NB4 (cell line): ENCODE measurements at places on chromosomes 11 and 22.

DNA sequence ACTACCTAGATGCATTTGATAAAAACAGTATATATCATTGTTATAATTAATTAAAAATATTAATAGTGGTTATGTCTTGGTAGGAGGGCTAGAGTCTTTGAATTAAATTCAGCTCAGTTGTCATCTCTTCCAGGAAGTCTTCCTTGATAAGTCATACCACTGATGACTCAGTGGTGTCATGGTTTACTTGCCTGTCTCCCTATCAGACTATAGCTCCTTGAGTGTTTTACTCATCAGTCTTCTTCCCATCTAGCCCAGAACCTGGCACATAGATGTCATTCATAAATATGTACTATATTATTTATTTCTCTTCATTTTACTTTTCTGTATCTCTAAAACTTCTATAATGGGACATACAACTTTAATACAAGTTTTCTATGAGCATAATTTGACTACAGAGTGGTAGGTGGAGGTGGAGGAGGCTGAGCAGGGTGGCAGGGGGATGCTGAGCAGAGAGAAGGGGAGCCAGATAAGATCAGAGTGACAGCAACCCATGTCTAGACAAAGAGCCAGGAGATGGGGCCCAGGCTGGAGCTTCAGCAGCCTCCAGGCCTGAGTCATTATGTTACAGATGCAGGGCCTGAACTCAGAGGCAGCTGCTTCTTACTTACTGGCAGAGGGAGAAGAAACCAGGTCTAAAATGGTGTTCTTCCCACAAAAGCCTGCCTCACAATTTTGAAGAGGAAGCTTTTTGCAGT, 82.3 kb upstream of the PHOX2A start:
- no peak for DNase-seq

DNA sequence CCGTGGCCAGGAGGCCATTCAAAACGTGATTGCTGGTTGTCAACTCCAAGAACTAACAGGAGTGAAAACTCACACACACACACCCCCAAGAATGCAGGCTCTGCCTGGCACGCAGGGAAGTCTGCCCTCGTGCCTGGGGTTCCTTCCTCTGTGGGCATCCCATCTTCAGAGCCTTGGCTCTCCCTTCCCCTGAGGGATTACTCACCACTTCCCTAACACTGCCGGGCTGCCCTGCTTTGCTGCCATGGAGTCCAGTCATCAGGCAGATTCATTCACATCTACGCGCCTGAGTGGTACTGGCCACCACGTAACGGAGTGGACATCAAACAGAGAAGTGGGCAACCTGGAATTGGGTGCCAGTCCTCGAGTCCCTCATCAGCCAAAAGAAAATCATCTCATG, 120.7 kb upstream of the TMEM45B start:
- no peak for DNase-seq

- no peak for DNase-seq
These were observed 15.0 kb downstream of the PTPRJ start for GRCh38 chr11:47995360-47995769.

DNA sequence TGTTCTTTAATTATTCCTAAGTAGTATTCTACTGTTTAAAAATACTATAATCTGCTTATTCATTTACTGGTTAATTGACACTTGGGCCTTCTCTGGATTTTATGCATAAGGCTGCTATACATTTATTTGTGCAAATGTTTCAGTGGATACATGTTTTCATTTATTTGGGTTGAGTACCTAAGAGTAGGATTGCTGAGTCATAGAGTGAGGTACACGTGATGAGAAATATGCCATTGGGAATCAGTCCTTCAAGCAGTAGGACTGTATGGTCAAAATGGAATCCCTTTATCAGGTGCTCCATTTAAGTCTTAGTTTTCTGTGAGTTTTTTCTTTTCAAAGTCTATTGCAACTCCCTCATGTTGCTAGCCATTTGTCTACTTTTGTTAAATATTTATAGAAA, 275.2 kb upstream of the SORL1-AS1 start:
- no peak for DNase-seq

DNA sequence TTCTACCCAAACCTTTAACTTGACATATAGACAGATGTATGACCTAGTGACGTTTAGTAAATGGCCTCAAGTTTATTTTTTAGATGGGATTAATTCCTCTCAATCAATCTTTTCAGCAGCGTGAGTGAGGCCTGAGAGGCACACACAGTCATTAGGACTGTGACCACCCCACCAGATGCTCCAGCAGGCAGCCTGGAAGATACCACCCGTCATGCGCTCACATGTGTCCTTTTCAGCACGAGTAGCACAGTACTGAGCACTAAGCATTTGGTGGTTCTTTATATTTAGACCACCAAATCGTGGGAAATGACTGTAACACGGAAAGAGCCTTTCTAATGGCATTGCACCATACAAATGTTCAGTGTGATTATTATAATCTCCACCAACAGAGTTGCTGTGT, 354.6 kb upstream of the DDI1 start:
- DNase-seq = no peak

- DNase-seq = peak; percentile 20
These were observed 605.0 kb upstream of the CADM1 start for GRCh38 chr11:116109228-116109627.

- no peak for DNase-seq
These were observed 98.4 kb downstream of the TP53I11 start for GRCh38 chr11:44852159-44852747.
